Cerebellum (tissue), 4 donors: ENCODE measurements at places on chromosomes 1 and 21.

- DNase-seq: no peak
These were observed 19.7 kb downstream of the TP53BP2 start for GRCh38 chr1:223825767-223826748.

DNA sequence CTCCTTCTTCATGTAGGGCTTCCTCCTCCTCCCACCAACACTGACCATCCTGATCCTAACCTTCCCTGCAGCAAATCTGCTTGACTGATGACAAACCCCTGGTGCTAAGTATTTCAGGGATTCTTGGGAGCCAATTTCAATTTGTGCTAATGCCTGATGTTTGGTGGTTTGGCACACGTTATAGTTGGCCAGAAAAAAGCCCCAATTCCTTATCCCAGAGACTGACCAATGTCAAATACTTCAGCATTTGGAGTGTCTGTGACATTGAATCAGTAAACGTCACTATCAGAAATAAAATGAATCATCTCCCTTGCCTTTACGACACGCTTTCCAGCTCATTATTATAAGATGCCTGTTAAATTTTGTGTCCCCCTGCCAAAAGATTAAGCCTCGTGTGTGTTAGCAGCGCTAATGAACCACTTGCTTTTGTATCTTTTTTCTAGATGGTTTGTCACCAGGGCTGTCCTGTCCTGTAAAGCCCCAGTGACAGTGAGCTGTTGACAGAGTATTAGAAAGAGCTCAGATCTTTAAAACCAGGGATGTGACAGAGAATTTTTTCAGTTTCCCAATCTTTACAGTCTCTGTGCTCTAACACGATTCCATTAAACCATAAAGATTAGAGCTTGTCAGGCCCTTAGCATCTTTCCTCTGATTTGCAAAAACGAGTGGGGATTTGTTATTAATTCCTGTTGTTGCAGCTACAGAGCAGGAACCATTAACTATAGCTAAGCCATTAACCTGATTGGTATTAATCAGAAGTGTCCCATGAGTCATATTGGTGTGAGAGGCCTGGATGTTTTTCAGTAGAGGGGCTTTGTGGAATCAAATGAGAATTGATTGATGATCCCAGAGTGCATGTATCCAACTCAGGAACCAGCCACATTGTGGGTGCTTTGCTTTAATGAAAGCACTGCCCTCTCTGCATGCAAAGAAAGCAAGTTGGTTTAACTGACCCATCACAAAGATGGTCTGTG lies 665.1 kb upstream of the PLXNA2 start:
- DNase-seq: no peak

GRCh38 chr21:46145840-46146691 lies 9.3 kb downstream of the FTCD start:
- DNase-seq: no peak

GRCh38 chr1:192311281-192311680 lies 5.5 kb upstream of the RGS21 start:
- no peak for DNase-seq

DNA sequence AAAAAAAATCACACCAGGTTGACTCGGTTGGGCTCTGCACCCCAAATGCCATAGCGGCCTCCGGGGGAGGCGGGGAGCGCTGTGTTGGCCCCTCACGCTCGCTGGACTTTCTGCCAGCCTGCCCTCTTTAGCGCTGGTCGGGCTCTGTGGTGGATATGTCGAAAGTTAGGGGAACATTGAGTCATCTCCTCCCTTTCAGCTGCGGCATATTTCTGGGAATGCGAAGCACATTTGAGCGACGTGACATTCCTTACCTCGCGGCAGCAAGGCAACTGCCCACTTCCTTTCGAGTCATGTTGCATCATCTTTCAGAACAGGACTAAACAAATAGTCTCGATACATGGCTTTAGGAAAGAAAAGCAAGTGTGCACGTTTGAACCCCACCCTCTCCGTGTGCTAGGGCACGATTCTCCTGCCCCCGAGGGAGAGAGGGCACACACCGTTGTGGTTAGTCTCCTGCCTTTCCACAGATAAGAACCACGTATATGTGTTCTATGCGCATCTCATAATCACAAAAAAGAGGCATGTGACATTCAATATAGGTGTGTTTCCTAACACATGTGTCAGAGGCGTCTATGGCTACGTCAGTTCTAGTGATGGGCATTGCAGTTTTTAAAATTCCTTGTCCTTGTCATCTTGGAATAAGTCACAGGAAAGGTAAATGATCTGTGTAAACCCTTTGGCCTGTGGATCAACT lies 105.9 kb upstream of the SLC45A1 start:
- no peak for DNase-seq

DNA sequence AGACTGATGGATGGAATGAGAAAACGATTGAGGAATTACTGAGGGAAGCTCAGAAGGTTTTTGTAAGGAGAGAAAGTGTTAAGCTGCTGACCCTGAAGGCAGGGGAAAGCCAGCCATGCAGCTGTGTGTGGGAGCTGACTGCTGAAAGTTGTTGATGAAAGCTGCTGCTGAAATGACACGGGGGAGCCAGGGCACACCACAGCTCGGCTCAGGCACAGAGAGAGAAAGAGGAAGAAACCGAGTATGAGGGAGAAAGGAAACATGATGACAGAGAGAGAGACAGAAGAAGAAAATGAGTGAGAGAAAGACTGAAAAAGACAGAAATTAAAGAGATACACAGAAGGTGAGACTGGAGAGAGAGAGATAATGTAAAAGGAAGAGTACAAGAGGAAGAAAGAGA lies 115.5 kb downstream of the LRRC53 start:
- no peak for DNase-seq

DNA sequence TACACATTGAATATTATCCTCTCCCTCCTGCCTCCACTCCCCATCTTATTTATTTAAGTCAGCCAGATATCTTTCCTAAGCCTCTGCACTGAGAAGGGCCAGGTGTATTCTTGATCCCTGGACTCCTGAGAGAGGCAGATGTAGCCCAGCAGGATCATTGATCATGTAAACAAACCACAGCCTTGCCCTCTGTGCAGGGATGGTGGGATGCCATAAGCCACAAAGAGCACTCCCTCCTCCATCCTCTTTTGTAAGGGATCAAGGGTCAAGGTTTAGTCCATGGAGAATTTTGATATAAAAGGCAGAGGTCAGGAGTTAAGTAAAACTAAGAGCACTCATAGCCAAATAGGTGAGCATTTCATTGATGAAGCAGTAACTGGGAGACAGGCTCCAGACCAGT lies 17.3 kb downstream of the PHGDH start:
- DNase-seq: no peak

DNA sequence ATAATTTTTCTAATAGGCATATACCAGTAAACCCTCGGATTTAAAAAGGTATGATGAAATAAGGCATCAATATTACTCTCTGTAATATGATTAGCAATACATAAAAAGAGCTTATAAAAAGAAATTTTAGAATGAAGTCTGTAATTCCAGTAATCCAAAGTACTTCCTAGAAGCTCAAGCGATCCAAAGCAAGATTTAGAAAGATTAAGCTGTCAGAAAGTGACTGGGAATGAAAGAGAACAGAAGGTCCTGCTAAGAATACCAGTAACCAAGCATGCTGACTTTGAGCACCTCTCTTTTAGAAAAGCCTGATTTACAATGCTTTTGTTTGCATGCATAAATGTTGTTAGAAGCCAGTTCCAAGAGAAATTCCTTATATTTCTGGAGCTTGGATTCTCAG lies 125.1 kb downstream of the GIPC2 start:
- DNase-seq: no peak

GRCh38 chr1:234605399-234605982 lies 4.5 kb downstream of the IRF2BP2 start:
- DNase-seq: no peak

- no peak for DNase-seq
These were observed 179.7 kb downstream of the CHRM3 start for GRCh38 chr1:239566074-239566473.
